Right cardiac atrium (tissue), 5 donors: ENCODE measurements at places on chromosomes 7 and 10. TPM values are rescaled to one million over a fixed set of nuclear protein-coding genes. Genes with fewer than 3 reads are reported as not detected.

The TMEM273 gene
- 21.2 TPM for total RNA-seq

- no peak for DNase-seq
Measured at GRCh38 chr7:50836646-50837045, 54.0 kb upstream of the GRB10 start.

DNA sequence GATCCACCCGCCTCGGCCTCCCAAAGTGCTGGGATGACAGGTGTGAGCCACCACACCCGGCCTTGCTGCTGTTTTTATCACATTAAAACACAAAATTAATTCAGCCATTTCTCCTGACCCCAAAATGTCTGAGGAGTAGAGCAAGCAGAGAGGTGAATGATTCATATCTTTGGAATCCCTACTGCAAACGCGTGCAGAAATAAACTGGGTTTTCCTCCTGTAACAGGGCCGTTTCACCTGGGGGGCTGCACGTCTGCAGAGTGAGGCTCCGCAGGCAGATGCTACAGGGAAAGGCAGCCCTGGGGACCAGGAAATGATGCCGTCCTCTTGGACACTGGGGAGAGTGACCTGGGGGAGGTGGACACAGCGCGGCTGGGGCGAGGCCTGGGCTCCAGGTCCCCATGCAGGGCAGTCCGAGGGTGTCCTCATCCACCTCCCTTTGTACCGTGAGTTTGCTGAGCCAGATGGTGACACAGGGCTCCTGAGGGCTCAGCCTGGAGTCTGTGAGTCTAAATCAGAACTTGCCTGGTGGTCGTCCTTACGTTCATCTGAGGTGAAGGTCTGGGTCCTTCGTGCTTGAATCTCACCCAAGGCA lies 41.9 kb downstream of the PDGFA start:
- DNase-seq = peak; percentile 28

DNA sequence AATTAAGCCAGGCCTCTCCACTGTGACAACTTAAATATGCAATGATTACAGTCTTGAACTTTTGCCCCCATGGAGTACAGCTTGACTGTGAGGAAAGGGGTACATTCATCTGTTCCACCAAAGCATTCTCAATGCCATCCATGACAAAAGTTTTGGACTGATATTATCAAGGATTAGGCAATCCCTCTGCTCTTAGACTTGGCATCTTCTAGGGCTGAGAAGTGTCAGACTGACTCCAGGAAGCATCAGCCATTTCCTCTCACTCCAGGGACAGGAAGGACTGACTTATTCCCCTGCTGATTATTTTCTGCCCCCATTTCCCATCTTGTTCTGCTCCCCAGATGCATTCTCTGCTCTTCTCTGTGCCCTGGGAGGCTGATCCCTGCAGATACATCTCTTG lies 69.7 kb downstream of the ZNF365 start:
- no peak for DNase-seq

DNA sequence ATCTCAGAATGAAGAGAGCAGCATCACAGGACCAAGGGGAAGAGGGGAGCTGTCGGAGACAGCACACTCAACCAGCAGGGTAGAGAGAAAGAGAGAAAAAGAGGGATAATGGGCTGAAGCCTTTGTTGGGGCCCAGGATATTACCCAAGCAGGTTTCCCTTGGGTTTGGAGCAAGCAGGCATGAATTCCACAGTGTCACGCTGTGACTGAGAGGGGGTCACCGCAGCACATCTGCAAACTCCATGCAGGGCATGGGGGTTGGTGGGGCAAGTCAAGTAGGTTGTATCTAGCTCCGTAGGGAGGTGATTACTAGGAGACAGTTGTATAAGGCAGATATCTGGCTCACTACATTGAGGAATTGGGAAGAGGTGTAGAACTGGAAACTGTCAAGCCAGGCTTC lies 42.2 kb upstream of the SEMA3E start:
- DNase-seq = no peak
